ENCODE measurements at places on chromosomes 6 and 20.

DNA sequence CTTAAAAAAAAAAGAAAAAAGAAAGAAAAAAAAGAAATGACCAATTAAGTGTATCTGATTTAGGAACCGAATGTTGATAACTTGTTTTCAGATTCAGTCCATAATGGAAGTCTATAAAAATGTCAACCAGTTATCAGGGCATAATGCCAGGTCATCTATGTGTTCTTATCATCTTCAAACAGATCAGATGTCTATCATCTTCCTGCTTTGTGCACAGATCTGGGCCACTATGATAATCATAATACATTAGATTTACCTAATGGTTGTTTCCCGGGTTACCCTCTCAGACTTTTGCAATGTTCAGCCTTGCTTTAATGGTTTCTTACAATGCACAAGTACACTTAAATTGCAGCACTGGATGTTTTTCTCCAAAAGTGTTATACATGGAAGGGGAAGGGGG is 100.6 kb downstream of the NKAIN2 start:
- DNase-seq: no peak

DNA sequence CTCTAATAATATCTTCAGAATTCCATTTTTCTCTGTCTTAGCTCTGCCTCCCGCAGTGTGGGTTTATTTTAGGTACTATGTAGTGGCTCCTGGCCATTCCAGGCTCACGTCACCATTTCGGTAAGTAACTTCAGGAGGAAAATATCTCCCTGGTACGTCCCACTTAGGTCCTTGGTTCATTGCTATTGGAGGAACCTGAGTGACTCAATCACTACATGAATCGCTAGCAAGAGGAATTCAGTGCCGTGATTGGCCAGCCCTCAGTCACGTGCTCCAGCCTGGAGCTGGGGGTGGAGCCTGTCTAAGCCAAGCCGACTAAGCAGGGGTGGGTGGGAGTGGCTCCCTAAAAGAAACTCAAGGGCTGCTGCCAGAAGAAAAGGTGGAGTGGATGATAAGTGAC is 67.3 kb upstream of the E2F3 start:
- DNase-seq: no peak

DNA sequence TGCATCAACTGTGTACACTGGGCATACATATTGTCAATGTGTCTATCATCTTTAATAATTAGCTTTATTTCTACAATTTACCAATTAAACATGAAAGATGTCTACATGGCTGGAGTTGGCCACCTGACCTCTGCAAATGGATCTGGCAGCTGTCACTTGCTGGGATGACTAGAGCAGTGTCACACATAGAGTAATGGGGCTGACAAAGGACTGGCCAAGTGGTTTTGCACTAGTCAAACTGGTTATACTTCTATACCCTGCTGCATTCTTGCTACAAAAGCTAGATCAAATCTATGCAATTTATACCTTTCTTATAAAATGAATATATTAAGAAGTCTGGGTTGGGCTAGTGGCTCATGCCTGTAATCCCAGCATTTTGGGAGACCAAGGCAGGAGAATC is 99.3 kb downstream of the SESN1 start:
- no peak for DNase-seq

DNA sequence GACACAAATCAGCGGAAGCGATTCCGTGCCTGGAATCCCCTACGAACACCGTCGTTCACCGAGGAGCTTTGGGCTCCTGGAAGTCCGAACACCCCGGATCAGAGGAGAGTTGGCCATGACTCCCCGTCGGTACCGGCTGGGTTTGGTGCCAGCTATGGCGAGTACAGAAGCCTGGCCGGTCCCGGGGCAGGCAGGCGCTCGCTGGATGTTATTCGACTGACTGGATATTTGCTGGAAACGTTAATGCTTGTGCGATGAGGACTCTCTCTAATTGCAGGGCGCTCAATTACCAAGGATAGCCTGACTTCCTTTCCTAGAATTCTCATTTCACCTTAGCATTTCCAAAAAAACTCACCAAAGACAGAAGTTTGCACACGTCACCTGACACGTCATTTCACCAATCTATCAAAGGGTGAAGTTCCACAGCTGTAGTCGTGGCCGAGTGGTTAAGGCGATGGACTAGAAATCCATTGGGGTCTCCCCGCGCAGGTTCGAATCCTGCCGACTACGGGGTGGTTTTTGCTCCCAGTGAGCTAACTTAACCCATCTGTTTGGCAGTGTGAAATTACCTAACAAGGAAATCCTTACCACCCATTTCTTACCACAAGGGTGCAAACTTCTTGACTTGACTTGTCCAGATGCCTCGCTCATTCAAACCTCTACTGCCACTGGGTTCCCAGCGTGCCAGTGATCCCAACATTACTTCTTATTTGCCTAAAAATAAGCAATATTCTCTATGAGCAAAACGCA is 22.7 kb upstream of the ZNF184 start:
- no peak for DNase-seq

DNA sequence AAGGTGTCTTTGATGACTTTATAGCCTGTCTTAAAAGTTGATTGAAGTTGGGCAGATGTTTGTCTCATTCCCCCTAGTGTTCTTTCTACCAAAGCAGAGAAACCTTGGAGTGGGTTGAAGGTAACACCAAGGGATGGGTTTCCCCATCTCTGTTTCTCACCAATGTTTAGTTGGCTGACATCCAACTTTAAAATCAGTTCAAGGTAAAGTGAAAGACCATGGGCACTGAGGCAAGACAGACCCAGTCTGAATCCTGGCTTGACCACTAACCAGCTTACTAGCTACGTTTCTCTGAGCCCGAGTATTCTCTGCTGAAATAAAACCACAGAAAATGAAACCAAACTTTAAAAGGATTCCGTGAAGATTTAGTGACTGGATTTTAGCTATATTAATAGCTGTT is 258.9 kb downstream of the KIF16B start:
- no peak for DNase-seq

- DNase-seq: no peak
Observed at GRCh38 chr6:166244353-166245045, 63.7 kb downstream of the PRR18 start.

Data from stimulated activated CD4-positive, alpha-beta T cell treated with anti-CD3 and anti-CD28 coated beads, Interleukin-1b, Interleukin-23, amount 100 ng/mL, for 1 hour (primary cell).